Esophagus muscularis mucosa (tissue), 4 donors: ENCODE measurements at places on chromosomes 13 and 19.

DNA sequence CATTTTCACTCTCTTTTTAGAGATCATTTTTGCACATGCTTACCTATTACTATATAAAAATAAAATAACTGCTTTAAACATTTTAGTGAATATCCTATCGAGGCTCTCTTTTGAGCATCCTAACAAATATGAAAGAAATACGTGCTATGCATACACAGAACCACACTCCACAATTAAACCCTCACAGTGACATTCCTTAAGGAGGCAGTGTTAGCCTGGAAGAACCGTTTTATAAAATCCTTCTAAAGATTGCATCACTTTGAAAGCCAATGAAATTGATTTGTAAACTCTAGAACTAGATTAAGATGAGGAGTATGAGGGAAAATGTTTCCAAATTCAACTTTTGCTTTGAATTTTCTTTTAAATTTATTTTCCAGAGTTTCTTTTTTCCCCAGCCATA, 11.1 kb upstream of the ENOX1 start:
- H3K4me3 ChIP-seq: no peak overlapping the region
- no peaks in the 10 kb centered on the region for H3K27me3 ChIP-seq
- H3K27ac ChIP-seq: no peak overlapping the region
- no peaks in the 10 kb centered on the region for H3K4me1 ChIP-seq
- no peak for DNase-seq
- H3K36me3 ChIP-seq: no peaks in the 10 kb centered on the region

DNA sequence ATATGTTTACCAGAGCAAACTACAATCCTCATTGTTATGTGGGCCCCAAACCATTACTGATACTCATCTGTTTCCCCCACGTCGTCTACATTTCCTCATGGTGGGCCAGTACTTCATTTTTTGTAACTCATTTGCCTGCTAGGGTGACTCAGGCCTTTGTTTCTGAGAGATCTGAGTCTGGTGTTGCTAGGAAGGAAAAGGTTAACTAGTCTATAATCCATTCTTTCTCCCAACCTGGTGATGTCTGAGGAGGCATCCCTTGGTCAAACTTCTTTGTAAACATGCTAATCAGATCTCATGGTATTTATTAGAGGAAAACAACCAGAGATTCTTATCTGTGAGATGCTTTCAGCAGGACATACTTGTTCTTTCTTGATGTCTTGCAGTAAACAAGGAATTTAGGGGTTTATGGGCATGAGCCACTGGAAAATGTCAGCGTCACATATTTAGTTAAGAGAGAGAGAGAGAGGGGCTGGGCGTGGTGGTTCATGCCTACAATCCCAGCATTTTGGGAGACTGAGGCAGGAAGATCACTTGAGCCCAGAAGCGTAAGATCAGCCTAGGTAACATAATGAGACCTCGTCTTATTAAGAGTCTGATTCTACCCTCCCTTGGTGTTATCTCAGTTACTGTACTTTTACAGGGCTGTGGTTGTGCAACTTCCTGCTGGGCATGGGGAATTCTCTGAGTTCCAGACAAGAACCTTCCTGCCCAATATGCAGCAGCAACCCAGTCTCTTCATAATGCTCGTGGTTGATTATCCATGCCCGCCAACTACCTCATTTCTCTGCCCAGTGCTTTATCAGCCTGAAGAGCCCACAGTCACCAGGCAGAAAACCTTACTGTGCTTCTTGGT, 9.7 kb upstream of the DPRX start:
- H3K27ac ChIP-seq: no peak overlapping the region
- no peaks in the 10 kb centered on the region for H3K36me3 ChIP-seq

- no peaks in the 10 kb centered on the region for H3K4me1 ChIP-seq
- H3K27me3 ChIP-seq: peaks cover 15% of the 10 kb centered on the region
- no peak overlapping the region for H3K4me3 ChIP-seq
- H3K27ac ChIP-seq: no peak overlapping the region
- H3K36me3 ChIP-seq: no peaks in the 10 kb centered on the region
- DNase-seq: no peak
Measured at GRCh38 chr13:45575830-45576180, 39.7 kb downstream of the ERICH6B start.

GRCh38 chr13:98954313-98954712, 23.6 kb downstream of the DOCK9 start:
- no peaks in the 10 kb centered on the region for H3K36me3 ChIP-seq
- H3K4me3 ChIP-seq: no peak overlapping the region
- no peak overlapping the region for H3K27ac ChIP-seq
- H3K4me1 ChIP-seq: peaks cover 21% of the 10 kb centered on the region
- H3K27me3 ChIP-seq: no peaks in the 10 kb centered on the region
- DNase-seq: no peak

DNA sequence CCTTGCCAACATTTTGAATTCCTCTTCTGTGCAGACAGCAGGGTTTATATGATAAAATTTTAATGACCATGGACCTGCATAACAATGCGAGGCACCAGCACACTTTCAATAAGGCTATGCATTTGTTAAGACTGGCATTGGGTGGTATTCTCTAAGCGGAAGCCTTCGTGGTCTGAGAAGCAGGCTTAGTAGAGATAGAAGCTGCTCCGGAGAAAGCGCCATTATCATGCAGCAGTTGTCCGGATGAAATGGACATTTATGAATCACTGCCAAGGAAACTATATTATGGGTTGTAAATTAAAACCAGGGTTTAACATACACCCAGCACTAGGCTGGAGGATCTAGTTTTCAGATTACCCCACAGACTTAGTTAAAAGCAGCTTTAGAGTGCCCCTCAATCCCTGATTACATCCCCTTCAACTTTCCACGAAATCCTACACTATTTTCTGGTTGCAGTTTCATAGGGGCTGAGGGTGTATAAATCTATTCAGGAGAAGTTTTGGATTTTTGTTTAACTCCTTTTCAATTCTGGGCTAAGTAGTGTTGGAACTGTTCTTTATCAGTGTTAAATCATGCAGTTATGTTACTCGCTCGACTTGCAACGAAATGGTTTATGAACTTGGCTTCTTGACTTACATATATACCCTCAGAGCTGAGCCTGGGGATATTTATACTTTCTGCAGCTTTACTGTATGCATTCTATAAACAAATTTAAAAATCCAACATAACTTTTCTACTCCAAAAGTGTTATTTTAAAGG, 193.3 kb downstream of the PCDH9 start:
- no peak overlapping the region for H3K4me3 ChIP-seq
- H3K27ac ChIP-seq: no peak overlapping the region
- no peaks in the 10 kb centered on the region for H3K27me3 ChIP-seq

DNA sequence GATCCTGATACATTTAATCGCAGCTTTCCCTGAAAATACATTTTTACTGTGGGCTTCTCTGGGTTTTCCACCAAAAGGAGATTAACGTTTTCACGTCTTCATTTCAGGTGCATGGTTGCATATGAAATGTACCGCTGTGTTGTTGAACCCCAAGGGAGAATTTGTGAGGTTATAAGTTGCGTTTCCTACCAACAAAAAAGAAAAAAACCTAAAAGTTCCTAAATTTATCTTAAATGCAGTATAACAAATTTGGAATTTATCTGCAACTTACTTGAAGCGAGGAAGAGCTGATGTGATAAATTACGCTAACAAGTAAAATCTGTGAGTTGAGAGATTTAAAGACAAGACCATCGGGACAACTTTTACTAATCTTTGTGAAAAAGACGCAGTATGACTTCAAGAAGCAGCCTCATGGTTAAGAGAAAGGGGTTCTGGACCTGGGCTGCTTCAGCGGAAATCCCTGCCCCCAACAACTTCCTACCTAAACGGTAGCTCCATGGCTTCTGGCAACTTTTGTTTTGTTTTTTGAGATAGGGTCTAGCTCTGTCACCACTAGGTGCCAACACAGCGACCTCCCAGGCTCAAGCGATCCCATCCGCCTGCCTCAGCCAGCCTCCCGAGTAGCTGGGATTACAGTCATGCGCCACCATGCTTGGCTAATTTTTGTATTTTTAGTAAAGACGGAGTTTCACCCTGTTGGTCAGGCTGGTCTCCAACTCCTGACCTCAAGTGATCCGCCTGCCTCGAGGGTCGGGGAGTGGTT, 958 bp upstream of the OBI1 start:
- H3K27me3 ChIP-seq: no peaks in the 10 kb centered on the region
- peak overlapping the region; percentile 80 for H3K27ac ChIP-seq
- peaks cover 34% of the 10 kb centered on the region for H3K4me1 ChIP-seq

GRCh38 chr13:70430256-70430655, 322.0 kb upstream of the KLHL1 start:
- no peak overlapping the region for H3K4me3 ChIP-seq
- H3K27ac ChIP-seq: no peak overlapping the region
- H3K27me3 ChIP-seq: no peaks in the 10 kb centered on the region
- no peak for DNase-seq

DNA sequence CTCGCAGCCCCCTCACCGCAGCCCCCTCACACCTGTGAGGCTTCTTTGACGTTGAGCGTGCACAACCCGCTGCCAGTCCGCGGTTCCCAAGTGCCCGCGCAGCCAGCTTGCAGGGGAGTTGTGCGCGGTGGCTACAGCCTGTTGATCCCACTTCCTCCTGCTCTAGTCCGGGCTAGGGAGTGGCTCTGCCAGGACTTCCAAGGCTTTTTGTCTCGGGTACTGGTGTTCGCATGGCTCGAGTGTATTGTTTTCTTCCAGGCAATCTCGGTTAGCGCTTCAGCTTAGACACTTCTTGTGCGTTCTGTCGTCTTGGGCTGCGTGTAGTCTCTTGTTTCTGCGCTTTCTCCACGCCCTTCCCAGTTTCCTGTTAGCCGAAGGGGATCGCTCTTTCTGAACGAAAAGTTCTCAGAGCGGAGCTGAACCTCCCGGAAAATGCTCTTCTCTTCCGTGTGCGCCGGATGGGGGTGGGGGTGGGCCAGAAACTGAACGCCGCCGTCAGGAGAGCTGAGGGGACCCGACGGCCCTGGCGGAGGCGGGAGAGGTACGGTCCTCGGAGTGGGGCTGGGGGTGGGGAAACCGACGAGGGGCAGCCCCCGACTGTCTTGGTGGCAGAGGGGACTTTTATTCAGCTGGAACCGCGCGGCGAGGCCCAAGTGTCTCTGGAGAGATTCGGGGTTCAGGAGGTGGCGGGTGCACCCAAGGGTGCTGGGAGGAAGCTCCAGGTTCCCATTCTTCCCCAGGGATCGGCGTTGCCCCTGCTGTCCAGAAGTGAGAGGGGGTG, 697 bp upstream of the DGKH start:
- H3K27ac ChIP-seq: peak overlapping the region; percentile 94
- H3K4me3 ChIP-seq: peak overlapping the region; percentile 95
- H3K36me3 ChIP-seq: no peaks in the 10 kb centered on the region
- H3K27me3 ChIP-seq: no peaks in the 10 kb centered on the region
- no peak for DNase-seq

GRCh38 chr13:112061367-112062061, 5.4 kb upstream of the SOX1 start:
- H3K27me3 ChIP-seq: no peaks in the 10 kb centered on the region
- no peak overlapping the region for H3K4me3 ChIP-seq
- H3K4me1 ChIP-seq: peaks cover 53% of the 10 kb centered on the region
- no peak for DNase-seq
- H3K27ac ChIP-seq: no peak overlapping the region

DNA sequence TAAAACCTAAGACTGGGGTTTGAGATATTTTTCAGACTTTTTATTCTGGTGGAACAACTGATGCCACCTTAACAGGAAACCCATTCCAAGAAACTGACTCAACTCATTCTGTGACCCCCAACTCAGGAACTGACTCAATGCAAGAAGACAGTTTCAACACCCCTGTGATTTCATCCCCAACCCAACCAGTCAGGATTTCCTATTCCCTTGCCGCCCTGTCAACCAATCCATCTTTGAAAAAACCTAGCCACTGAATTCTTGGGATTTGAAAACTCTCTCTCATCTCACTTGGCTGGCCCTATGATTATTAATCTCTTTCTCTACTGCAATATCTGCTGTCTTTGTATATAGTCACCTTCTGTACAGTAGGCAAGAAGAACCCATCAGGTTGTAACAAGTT, 1211.9 kb upstream of the ATXN8OS start:
- H3K27ac ChIP-seq: no peak overlapping the region
- no peaks in the 10 kb centered on the region for H3K4me1 ChIP-seq
- DNase-seq: no peak
- H3K27me3 ChIP-seq: no peaks in the 10 kb centered on the region

- no peak overlapping the region for H3K4me3 ChIP-seq
- H3K27ac ChIP-seq: no peak overlapping the region
- H3K4me1 ChIP-seq: no peaks in the 10 kb centered on the region
- DNase-seq: no peak
Measured at GRCh38 chr13:77857531-77858209, 61.0 kb downstream of the EDNRB start.

DNA sequence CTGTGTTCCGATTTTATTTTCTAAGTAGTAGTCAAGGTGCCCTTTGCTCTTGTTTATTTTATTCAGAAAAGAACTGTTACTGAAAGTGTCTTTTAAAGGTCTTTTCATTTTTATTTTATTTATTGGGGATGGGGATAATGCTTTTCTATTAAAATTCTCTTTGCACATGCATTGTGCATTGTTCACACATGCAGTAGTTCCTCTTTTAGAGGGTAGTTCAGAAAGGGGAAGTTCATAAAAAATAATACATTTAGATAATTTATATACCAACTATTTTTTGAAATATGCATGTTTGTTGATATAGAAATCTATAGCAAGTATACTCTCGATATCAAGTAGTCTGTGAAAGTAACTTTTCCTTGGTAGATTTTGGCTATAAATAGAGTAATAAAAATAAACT, 3.5 kb downstream of the GPC5 start:
- no peak for DNase-seq
- no peak overlapping the region for H3K27ac ChIP-seq
- no peaks in the 10 kb centered on the region for H3K27me3 ChIP-seq
